ENCODE measurements at places on chromosomes 4 and X.

GRCh38 chr4:84529169-84529751 is 30.2 kb upstream of the NKX6-1 start:
- no peak for DNase-seq

- no peak for DNase-seq
These were observed 81.7 kb downstream of the FREM3 start for GRCh38 chr4:143618811-143619210.

GRCh38 chr4:115113506-115114106 is at the start of gene NDST4:
Gene NDST4, minus strand, starts transcription at chr4:115113620. Its CDS starts 36,584 bp downstream, at chr4:115077036.
- no peak for DNase-seq

DNA sequence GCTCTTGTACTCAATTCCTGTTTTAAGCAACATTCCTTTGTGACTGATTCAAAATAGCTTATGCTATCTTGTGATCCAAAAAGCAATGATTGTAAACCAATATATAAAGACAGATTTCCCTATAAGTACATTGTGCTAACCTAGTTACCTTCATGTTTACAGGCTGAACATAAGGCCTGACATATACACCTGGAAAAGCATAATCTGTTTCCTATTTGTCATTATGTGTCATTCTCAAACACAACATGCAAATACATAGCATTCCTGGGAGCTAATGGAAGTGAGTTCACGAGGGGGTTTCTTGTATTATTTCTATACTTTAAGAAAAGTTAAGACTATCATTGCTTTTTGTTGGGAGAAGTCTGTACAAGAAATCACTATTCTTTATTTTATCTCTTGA is 638.1 kb upstream of the AGA start:
- DNase-seq, result no peak

DNA sequence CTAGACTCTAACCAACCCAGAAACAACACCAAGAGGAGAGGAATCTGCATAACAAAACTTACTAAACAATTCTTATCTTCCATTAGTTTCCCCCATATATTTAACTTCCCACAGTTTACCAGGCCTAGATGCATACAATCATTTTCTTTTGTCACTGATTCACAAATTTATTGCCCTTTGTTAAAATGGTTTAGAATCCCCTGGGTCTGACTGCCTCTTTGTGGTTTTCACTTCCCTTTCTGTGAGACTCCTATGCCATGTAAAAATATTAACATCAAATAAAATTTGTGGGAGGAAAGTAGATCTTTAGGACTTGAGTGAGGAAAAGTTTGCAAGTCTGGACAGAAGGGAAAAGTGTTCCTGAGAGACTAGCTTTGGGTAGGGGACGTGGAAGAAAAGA is 393.8 kb upstream of the CNKSR2 start:
- no peak for DNase-seq

DNA sequence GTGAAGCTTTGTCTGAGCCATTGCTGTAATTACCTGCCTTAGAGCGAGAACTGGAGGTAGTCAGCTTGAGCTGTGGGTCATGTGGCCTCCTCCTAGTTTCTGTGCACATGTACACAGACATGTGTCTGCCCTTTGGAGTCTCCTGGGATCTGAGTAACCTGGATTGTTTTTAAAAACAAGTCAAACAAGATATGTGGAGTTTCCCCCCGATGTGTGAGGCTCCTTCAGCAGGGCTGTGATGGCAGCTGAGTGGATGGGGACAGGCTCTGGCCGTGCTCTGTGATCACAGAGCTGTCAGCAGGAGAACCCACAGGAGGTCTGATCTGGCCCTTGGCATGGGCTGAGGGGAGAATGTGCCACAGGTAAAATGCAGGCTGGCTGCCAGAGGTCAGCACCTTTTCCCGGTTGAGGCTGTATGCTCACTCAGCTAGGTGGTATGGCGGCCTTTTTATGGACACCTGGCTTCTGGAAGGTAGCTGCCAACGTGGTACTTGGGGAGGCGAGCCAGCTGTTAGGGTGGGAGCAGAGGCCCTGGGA is 38.4 kb downstream of the NOP14 start:
- no peak for DNase-seq

GRCh38 chr4:73729534-73730165 is 10.7 kb upstream of the CXCL8 start:
- DNase-seq, result no peak

GRCh38 chr4:121784975-121785374 is 16.1 kb upstream of the EXOSC9 start:
- no peak for DNase-seq

DNA sequence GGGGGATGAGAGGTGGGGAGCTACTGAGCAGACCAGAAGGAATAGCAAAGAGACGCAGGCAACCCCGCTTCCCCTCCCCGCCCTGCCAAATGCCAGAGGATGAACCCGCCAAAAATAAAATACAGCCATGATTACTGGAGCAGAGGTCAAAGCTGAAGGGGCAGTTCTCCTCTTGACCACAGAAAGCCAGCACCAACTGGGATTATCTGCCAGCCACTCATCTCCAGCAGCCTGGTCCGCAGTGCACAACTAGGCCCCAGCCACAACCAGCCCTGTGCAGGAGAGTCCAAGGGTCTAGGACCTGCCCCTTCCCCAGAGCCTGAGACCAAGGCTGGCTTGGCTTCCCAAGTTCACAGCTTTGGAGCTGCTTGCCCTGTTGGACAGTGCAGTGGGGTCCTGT is 67.4 kb upstream of the BCOR start:
- DNase-seq, result no peak

DNA sequence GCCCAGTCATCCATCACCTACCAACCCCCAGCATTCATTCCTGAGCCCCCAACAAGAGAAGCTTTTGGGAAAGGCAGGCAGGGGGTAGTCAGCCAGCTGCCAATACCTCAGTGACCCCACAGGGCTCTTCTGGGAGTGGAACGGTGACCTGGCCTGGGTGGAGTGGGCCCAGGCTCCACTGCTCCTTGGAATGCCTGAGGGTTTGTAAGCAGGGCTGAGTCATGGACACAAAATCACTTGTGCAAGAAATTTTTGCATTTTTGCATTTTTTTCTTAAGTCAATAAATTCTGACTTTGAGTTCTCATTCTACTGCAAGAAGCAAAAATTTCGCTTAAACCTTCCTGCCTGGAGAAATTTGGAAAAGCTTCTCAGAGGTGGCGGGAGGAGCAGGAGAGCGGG is 18.5 kb downstream of the SORCS2 start:
- no peak for DNase-seq

GRCh38 chr4:48047421-48047844 is 30.9 kb downstream of the NIPAL1 start:
- peak; percentile 55 for DNase-seq

GRCh38 chr4:169238445-169238844 is 32.3 kb downstream of the SH3RF1 start:
- no peak for DNase-seq

DNA sequence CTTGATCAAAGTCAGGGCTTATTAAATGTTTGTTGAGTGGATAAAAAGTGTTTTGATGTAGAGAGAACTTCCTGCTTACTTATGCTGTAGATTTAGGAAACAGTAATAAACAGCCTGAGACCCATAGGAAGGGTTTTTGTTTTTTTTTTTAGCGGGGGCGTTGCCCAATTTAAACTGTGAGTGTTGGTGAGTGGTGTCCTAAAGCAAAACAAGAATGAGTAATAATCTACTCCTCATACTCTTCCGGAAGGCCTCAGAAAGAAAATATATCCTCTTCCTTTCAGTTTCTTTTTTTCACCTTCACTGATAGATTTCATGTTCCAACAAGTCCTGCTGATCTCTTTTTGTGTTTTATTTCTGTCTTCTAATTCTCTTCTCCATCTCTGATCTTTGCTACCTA is 104.4 kb upstream of the SCML1 start:
- DNase-seq, result no peak

DNA sequence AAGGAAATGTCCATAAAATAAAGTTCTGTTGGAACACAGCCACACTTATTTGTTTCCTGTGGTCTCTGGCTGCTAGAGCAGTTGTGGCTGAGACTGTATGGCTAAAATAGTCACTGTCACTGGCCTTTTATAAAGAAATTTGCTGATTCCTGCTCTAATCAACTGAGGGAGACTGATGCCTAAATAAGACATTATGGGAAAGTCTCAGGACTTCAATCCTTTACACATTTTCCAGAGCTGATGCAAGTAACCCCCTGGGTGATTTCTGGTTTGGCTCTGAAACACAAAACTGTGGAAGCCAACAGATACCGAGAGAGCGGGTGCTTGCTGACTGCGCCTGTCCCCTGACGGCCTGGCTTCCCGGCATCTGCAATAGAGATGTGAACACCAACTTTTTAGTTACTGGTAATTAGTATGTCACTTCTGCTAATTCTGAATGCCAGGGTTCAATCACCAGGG is 64.0 kb downstream of the POLR2B start:
- DNase-seq, result no peak

DNA sequence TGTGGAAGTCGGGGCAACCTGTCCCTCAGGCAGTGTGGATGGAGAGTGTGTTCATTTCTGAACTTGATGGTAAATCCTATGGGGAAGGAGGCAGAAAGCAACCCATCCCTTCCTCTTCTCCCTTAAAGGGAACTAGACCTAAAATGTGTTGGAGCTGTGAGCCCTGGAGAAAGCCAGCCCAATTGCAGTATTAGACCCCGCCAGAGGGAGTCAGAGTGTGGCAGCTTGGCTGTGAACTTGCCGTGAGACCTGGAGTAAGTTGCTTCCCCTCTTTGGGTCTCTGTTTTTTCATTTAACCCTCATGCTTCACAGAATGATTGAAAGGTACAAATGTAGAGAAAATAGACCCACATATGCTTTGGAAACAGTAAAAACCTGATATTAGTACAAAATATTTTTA is 108.7 kb upstream of the PAK3 start:
- no peak for DNase-seq

GRCh38 chr4:141871086-141871770 is 234.8 kb downstream of the IL15 start:
- DNase-seq, result no peak

DNA sequence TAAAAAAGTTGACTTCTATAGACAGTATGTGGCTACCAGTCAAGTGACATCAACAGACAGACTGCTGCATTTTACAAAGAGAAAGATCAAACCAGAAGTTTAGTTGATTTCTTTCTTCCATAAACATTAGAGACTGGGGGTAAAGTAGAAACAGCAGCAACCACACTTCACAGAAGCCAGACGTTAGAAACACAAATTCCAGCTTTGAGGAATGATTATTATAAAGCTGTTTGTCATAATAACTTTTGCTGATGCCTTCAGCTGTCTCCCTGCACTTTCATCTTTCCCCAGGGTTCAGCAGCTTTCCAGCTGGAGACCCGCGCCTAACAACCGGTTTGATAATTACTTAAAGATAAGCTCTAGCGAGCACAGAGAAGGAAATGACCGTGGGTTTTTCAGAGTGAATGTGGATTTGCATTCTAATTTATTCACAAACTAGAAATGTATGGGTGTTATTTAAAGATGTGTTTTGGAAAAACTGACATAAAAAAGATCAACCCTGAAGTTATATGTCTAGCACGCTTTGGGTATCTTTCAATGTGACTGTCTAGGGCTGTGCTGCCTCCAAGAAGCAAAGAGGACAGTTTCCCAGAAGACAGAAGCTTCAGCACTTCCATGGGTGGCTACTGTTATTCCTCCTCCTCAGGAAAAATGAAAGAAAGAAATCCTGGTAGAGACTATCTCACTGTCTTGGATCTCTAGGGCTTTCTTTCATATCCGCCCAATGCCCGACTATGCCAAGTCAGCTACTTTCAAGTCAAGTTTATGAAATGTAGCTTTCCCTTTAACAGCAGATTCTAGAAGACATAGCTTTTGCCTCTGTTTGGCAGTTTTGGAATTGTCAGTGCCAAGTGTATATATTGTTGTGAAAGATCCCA is 15.0 kb upstream of the ENAM start:
- no peak for DNase-seq

GRCh38 chrX:134171661-134172587 is 65.1 kb upstream of the CCDC160 start:
- peak; percentile 42 for DNase-seq

DNA sequence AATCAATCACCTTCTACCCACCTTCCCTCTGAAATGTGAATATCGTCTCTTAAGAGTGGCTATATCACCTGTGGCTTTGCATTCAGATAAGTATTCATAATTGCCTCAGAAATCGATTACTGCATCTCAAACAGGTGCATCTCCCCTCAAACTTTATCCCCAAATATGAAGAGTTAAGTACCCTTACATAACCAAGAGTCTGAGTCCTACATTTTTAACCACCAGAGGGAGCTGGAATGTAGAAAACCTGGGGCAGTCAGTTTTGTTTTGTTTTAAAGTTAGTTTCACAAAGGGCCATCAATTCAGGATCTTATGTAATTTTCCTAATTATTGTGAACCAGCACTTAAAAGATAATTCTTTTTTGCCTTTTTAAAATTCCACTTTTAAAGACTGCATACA is 5.7 kb downstream of the TCEANC start:
- no peak for DNase-seq

- DNase-seq, result no peak
These were observed at the start of gene NPY1R for GRCh38 chr4:163332526-163333406. Gene NPY1R, minus strand, starts transcription at chr4:163332596. Its CDS starts 6,042 bp downstream, at chr4:163326554.

GRCh38 chr4:78059524-78059889 is 2.4 kb downstream of the FRAS1 start:
- DNase-seq, result no peak

GRCh38 chr4:26736621-26737020 is 124.0 kb upstream of the STIM2 start:
- DNase-seq, result no peak

DNA sequence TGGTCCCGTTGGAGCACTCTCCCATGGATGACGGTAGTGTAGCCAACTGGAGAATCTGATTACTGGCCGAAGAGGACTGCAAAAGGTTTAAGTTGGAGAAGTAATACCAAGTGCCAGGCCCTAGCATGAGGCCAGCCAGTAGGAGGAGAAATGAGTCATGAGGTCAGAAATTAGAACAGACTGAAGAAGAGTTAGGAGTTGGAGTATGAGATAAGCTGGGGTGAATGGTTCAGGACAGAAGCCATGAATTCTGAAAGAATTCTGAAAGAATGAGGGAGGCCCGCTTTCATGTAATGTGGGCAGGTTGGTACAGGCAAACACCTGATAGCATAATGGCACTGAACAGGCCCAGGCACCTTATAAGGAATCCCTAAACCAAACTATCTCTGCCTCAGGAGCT is 18.4 kb upstream of the STK26 start:
- no peak for DNase-seq

GRCh38 chr4:108890484-108890881 is 127.6 kb upstream of the ETNPPL start:
- DNase-seq, result no peak

- DNase-seq, result no peak
These were observed 2.3 kb downstream of the SLC10A6 start for GRCh38 chr4:86846921-86847320.

DNA sequence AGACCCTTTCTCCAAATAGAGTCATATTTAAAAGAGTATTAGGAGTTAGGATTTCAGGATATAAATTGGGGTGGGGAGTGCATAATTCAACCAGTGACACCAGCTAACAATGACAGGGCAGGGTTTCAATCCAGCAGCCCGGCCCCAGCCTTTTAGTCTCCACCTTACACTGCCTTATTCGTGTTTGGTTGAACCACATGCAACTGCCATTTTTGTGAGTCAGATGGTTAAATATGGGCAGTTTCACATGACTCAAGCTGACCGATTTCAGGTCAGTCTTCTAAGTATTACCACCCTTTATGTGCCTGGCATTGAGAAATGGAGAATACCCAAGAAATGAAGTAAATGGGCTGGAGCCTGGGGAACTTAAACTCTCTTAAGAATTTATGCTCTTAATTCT is 102.8 kb downstream of the STOX2 start:
- no peak for DNase-seq

All from stimulated activated CD4-positive, alpha-beta T cell treated with anti-CD3 and anti-CD28 coated beads, Interleukin-4, amount 100 ng/mL, for 4 hours (primary cell).